ENCODE measurements at places on chromosomes 13 and 19.

DNA sequence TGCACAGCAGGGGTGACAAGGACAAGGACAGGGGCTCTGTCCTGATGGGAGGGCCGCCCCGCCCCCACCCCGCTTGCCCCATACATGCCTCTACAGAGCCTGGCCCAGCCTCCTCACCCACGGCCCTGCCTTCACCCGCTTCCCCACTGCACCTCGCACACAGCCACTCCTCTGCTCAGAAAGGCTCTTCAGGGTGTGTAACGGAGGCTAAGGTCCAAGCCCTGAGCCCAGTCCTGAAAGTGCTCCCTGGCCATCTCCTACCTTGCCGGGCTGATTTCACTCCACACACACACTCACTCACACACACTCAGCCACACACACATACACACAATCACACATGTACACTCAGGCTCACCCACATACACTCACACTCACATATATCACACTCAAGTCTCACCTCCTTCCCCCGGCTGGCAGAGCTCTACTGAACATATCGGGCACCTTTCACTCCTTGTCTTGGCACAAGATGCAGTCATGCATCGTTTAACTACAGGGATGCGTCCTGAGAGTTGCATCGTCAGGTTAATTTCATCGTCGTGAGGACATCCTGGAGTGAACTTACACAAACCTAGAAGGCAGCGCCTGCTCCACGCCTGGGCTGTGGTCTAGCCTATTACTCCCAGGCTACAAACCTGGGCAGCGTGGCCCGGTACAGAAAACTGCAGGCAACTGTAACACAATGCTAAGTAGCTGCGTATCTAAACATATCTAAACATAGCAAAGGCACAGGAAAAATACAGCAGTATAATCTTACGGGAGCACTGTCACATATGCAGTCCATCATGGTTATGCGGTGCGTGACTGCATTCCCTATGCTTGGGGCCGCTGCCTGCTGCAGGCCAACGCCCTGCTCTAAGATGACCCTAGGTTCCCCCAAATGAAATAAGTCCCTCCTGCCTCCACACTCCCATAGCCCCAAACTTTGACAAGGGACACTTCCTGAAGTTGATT lies 13.1 kb downstream of the EPS15L1 start:
- no peak for DNase-seq

GRCh38 chr19:35755550-35756376 lies 1.1 kb downstream of the HSPB6 start:
- DNase-seq, result peak; percentile 60

DNA sequence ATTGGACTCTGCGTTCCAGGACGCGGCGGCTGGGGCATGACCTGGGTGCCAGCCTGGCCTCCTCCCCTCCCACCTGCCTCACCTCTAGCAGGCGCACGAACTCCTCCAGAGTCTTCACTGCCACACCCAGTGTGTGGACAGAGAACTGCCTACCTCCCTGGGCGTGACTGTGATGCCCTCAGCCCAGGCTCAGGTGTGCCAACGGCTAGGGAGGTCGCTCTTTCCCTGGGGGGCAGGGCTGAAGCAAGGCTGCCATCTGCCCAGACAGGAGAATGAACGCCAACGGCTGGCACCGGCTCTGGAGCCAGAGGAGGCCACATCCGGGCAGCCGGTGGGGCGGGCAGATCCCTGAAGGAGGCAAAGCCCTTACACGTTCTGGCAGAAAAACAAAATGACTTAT lies 11.3 kb downstream of the NANOS3 start:
- no peak for DNase-seq

- DNase-seq, result no peak
Observed at GRCh38 chr19:46730187-46730586, 13.3 kb upstream of the PRKD2 start.

GRCh38 chr19:4094291-4094690 lies 27.6 kb upstream of the ZBTB7A start:
- DNase-seq, result no peak

- DNase-seq, result no peak
Observed at GRCh38 chr19:5360003-5360780, 19.6 kb upstream of the PTPRS start.

DNA sequence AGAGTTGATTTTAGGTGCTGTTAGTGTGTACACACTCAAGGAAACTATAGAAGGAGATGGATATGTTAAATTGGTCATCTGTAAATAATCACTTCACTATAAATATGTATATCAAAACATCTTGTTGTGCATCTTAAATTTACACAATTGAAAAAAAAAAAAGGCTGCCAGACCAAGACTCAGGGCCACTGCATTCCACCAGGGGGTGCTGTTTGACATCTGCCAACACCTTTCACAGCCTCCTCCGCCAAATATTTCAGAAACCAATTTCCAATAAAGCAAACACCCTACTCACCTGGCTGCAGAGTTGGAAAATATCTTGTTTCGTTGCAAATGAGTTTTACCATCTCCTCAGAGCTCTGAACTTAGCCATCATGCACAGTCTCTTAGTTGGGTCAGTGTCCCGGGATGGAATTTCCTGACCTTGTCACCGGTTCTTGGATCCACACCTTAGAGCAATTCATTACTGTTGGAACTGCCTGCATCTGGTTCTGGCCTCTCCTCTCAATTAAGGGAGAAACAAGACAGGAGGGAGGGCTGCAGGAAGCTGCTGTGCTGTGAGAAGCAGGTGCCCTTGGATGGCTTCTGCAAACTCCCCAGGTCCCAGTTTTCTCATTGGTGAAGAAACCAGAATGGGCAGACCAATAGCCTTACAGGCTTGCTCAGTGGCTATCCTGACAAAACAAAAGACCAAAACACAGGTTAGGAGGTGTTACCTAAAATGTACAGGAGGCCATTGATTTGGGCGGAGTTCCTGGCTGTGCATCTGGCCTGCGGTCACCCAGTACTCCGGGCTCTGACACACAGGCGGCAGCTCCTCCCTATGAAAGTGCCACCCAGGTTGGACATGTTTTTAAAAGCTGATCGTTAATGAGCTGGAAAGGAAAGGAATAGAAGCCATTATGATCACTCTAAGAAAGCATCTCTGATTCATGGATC lies 746.6 kb downstream of the UQCRFS1 start:
- DNase-seq, result no peak

GRCh38 chr19:43524922-43525835 lies 1.8 kb downstream of the ETHE1 start:
- peak; percentile 42 for DNase-seq

DNA sequence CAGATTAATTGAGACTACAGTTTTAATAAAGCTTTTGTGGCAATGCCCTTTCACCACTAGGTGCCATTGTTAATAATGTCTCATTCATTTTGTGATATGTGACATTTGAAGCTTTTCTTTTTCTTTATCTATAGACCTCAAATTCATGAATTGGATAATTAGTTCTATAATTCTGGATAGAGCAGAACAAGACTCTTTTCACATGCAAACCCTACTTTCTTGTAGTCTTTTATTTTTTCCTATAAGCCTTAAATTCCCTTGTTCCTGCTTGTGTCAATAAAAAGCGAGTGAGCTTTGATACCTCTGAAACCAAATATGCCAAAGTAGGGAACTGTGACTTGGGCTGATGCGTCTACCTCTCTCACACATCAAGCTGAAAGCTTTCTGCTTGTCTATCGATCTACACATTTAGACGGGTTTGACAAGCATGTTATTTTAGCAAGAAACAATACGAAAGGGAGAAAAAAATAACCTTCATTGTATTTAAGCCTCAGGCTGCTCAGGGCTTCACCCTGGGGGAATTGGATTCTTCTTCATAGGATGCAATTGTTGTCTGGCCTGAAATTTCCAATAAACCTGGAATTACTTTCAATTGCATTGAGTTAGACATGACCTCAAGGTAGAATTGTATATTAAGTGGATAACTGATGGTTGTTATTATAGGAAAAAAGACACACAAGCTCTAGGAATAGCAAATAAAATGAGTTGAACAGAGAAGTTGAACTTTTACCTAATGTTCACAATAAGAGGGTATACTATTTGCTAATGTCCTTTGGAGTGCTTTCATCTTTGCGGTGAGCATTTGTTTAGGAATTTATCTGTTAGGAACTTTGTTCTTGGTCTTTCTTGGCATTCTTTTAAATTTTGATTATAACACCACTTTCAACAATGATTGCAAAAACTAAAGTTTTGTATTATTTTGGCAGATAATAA lies 1150.2 kb upstream of the PCDH9 start:
- no peak for DNase-seq

DNA sequence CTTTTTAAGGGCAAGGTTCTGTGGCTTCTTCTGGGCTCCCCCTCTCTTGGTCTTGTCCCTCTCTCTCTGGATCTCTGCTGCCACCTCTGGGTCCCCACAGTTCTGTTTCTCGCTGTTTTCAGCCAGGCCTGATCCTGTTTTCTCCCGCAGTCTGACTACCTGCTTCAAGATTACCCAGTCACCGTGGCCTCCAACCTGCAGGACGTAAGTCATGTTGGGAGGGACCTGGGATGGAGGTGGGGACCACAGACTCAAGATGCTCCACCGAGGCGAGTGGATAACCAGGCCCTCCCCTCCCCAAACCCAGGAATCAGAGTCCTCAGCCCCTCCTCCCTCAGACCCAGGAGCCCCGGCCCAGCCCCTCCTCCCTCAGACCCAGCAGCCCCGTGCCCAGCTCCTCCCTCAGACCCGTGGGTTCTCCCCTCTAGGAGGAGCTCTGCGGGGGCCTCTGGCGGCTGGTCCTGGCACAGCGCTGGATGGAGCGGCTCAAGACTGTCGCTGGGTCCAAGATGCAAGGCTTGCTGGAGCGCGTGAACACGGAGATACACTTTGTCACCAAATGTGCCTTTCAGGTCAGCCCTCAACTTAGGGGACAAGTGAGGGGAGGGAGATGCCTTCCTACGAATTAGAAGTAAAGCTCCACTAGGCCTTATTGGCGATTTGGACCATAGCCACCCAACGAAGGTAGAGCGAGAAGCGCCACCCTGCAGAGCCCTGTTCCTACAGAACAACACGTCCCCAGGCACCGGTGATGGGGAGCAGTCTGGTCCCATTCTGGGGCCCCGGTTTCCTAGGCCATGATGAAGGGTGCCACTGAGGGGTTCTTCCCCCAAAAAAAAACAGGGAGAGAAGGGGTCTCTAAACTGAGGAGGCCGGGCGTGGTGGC lies 2.2 kb downstream of the FLT3LG start:
- DNase-seq, result peak; percentile 82

- DNase-seq, result no peak
Observed at GRCh38 chr13:97119943-97120342, 102.2 kb upstream of the MBNL2 start.

- no peak for DNase-seq
Observed at GRCh38 chr19:15432018-15432494, 13.3 kb upstream of the AKAP8L start.

- DNase-seq, result no peak
Observed at GRCh38 chr13:25446261-25446660, 74.5 kb downstream of the ATP8A2 start.

GRCh38 chr13:37446503-37446902 lies 152.1 kb downstream of the POSTN start:
- DNase-seq, result no peak

GRCh38 chr19:14580623-14581237 lies 2.2 kb upstream of the CLEC17A start:
- DNase-seq, result peak; percentile 69

DNA sequence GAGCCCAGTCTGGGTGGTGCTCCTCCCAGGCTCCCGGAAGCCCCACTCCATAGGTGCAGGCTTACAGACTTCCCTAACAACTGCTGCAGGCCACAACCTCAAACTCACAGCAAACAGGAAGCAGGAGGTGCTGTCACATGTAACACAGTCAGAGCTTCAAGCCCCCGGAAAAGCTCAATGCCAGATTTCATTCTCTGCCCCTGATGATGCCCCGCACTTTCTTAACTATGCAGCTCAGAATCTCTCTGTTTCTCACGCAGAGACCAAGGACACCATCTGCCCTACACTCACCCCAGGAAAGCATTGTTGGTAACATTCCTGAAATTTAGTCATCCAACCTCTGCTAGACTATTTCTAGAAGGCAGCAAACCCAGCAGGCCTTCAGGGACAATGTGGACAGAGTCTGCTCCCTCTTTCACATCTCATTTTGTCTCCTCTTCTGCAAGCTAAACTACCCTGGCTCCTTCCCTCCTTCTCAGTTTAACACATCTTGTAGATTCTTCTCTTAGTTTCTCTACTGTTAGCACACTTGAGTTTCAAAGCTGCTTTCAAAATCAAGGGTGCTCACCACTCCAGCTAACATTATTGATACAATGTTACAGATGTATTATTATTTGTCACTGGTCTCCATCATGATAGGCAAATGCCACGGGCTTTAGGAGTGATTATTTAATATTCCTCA lies 162.5 kb downstream of the KCTD12 start:
- DNase-seq, result no peak

DNA sequence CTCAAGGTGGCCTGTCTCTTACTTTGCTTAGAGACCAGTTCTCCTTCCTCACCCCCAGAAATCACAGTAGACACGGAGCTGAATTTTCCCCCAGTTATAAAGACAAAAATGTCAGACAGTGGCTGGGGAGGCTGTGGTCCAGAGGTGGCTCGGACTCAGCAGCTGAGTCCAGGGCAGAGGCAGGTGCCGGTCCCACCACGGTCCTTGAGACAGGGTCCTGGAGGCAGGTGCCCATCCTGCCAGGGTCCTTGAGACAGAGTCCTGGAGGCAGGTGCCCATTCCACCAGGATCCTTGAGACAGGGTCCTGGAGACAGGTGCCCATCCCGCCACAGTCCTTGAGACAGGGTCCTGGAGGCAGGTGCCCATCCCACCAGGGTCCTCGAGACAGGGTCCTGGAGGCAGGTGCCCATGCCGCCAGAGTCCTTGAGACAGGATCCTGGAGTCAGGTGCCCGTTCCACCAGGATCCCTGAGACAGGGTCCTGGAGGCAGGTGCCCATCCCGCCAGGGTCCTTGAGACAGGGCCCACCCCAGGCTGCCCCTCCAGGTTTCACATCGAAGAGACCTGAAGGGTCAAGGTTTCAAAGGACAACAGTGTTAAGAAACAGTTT lies 23.1 kb downstream of the PEPD start:
- no peak for DNase-seq

DNA sequence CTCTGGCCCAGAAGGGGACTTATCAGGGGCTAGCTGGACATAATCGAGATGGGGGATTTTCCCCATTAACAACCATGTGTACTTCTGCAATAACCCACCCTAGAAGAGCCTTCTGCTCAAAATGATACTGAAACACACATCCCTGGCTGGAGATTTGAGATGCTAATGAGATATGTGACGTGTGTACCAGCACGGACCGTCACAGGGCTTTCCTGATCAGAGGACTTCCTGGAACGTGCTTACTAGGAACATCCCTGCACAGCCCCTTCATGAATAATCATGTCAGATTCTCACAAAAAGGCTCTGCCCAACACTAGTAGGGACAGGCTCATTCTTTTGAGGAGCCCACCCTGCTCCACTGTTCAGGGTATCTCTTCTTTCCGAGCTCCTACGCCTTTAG lies 6.5 kb upstream of the ERVV-1 start:
- no peak for DNase-seq

GRCh38 chr13:80591976-80592740 lies 251.2 kb upstream of the SPRY2 start:
- no peak for DNase-seq

DNA sequence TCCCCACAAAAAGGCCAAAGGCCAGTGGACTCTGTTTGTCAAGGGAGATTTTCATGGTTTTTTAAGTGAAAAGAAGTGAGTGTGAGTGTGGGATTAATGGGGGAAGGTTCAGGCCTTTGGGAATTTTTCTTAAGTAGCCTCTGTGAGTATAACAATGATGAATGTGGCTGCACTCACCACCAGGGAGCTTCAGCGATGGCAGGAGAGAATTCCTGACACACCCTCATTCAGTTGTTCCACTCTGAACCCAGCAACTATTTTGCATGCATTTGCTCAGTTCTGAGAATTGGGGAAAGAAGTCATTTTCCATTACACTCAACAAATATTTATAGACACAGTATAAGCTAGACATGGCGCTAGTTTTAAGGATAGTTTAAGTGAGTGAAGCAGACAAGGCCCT lies 117.9 kb downstream of the CCNA1 start:
- DNase-seq, result no peak

- DNase-seq, result no peak
Observed at GRCh38 chr13:76523740-76524340, 362.4 kb downstream of the KCTD12 start.

Data from activated naive CD4-positive, alpha-beta T cell treated with anti-CD3 and anti-CD28 coated beads, Interleukin-2, amount 50 U/mL, for 72 hours (primary cell).